EL (cell line): ENCODE measurements at places on chromosomes 7 and 10.
A peak's percentile ranks its signal among the peaks of the same experiment; 100 is the strongest.

- DNase-seq, result no peak
Measured at GRCh38 chr7:145557805-145558204, 558.8 kb upstream of the CNTNAP2 start.

GRCh38 chr7:25996006-25996408 is 156.0 kb upstream of the NFE2L3 start:
- DNase-seq, result no peak

GRCh38 chr7:136036336-136036735 is 59.2 kb upstream of the MTPN start:
- no peak for DNase-seq

DNA sequence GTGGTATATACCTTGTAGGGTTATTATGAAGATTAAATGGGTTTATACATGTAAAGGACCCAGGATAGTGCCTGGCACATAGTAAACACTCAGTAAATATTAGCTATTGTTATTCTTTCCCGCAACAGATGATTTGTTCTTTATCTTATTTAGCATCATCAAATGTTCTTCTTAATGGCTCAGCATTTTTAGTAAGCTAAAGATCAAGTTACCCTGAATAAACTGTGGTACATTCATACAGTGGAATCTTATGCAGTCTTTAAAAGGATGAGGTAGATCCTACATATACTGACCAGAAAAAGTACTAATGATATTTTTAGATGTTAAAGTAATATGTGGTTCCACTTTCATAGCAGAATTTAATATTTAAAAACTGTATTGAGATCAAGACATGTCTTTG is 65.4 kb downstream of the ST7 start:
- no peak for DNase-seq

DNA sequence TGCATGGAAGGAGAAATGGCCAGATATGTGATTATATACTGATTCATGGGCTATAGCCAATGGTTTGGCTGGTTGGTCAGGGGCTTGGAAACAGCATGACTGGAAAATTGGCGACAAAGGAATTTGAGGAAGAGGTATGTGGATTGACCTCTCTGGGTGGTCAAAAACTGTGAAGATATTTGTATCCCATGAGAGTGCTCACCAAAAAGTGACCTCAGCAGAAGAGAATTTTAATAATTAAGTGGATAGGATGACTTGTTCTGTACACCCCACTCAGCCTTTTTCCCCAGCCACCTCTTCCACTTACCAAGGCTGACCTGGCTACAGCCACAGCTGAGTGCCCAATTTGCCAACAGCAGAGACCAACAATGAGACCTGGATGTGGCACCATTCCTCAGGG is 146.7 kb downstream of the GPR37 start:
- DNase-seq, result peak; percentile 62

- DNase-seq, result no peak
Measured at GRCh38 chr7:108261560-108262255, 131.5 kb upstream of the LAMB4 start.

- DNase-seq, result no peak
Measured at GRCh38 chr7:44377681-44378421, 52.5 kb upstream of the CAMK2B start.

GRCh38 chr10:97071496-97071895 is 114.3 kb downstream of the SLIT1 start:
- DNase-seq, result no peak

- peak; percentile 81 for DNase-seq
Measured at GRCh38 chr7:123633553-123633952, 22.1 kb upstream of the LMOD2 start.

GRCh38 chr10:84158550-84158949 is 15.1 kb upstream of the GPR15LG start:
- no peak for DNase-seq

- DNase-seq, result peak; percentile 87
Measured at GRCh38 chr10:104254493-104255310, at the start of gene GSTO1. Gene GSTO1, plus strand, starts transcription at chr10:104254892. Its CDS starts 37 bp downstream, at chr10:104254929.

GRCh38 chr10:119003572-119004289 is 25.8 kb upstream of the NANOS1 start:
- no peak for DNase-seq

GRCh38 chr10:32937911-32938424 is 20.1 kb downstream of the ITGB1 start:
- peak; percentile 47 for DNase-seq

DNA sequence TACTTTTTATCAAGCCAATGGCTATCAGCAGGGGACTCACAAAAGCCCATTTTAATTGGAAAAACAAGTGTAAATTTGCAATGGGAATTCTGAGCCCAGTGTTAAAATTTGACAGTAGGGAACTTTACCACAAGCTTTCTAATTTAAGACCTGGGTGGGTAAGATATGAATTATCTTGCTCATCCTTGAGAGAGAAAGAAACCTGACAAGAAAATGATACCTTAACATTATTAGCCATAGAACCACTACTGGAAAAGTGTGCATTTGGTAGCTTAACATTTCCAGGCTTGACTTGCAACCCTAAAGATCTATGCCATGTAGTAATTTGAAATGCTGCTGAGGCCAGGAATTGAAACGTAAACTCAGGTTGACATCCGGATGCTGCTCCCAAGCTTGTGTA is 2.7 kb upstream of the ST8SIA6 start:
- DNase-seq, result no peak

DNA sequence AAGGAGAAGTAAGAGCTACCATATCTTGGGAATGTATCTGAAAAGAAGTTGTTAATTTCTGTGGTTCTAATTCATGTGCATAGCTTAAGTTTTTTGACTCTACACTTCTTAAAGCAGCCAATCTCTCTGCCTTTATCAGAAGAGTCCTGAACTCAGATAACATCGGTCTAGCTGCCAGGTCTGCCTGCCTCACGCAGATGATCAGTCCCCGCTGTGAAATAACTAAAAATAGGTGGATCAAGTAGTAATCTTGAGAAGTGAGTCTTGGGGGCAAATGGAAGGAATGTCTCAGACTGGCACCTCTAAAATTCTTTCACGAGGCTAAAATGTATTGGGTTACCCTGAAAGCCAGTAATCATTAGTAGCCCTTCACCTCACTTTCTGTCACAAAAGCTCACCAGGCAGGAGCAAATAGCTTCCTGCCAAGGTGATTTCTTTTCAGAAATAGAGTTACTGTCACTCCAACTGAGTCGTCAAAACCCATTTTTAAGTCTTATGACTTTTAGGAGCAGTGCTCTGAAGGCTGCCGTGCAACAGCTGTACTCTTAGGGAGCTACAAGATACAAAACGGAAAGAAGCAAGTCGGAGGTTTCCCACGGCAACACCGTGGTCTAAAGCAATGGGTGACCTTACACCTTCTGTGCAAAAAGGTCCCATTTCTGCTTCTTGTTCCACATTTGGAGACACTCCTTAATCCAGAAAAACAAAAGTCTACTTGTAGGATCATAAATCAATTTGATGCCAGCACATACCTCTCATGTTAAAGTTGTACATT is 85.2 kb downstream of the ABCB5 start:
- DNase-seq, result no peak
